ENCODE measurements at places on chromosomes 12 and 14.

GRCh38 chr14:61636291-61636690 lies 59.0 kb upstream of the HIF1A start:
- no peak for DNase-seq

GRCh38 chr14:52025310-52025709 lies 36.0 kb downstream of the RTRAF start:
- DNase-seq = no peak

DNA sequence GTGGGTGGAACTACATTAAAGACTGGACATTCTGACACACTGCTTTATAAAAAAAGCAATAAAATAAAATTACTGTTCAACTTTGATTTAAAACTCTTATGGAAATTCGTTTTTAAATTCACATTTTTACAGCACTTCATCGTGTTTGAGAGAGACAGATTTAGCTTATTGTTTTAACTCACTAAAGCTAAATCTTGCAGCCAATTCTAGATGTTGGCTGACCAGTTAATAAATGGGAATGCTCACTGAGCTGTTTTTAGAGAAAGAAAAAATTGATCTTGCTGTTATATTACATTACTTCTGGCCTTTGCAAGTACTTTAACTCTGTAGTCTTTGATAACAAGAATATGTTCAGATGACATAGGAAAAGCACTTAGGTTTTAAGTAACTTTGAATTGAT lies 157.1 kb downstream of the PLCZ1 start:
- no peak for DNase-seq

- DNase-seq = no peak
Measured at GRCh38 chr12:25705261-25705660, 152.2 kb upstream of the LMNTD1 start.
